Muscle of arm (tissue), 14 donors: ENCODE measurements at places on chromosomes 11 and 22. TPM values are rescaled to one million over a fixed set of nuclear protein-coding genes. Genes with fewer than 3 reads are reported as not detected.

DNA sequence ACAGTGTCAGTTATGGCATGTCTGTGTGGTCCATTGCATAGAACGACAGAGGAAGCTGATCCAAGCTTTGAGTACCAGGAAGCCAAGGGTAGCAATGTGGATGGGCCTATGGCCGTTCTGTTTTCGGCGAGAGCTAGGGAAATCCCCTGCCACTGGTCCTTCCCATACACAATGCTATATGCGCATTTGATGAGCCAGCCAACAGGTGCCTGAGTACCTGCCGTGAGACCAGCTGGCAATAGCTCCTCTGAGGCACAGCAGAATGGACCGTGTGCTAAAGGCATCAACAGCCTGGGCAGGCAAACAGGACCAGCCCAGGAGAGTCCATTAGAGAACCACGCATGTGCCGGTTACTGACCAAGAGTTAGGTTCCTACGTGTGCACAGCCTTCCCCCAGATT lies 753.0 kb downstream of the NTM start:
- DNase-seq: no peak

Gene MSANTD2
- 14.6 TPM for polyA plus RNA-seq

DNA sequence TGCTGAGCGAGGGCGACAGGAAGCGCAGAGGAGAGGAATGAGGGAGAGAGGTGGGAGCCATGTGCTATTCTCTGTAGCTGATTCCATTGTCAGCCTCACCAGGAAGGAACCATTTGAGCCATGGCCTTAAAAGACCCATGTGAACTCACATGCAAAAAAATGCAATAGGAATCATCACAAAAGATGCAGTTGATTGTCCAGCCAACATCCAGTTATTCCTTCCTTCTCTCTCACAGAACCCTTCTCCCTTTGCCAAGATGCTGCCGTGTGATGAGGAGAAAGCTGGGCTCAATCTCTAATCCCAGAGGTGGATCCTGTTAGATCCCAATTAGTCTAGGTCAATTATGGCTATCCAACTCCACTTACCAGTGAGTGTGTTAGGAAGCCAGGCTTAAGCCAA lies 58.2 kb upstream of the RRAS2 start:
- no peak for DNase-seq

Gene SLC29A2
- 36.8 TPM for polyA plus RNA-seq

- DNase-seq: no peak
These were observed 31.4 kb upstream of the CLDN5 start for GRCh38 chr22:19555651-19556050.

- DNase-seq: no peak
These were observed at the start of gene GRK2 for GRCh38 chr11:67266449-67267187. GRK2 (plus strand) TSS chr11:67266473; CDS start chr11:67266700, 227 bp downstream.

Gene THRSP
- polyA plus RNA-seq: 0.14 TPM

DNA sequence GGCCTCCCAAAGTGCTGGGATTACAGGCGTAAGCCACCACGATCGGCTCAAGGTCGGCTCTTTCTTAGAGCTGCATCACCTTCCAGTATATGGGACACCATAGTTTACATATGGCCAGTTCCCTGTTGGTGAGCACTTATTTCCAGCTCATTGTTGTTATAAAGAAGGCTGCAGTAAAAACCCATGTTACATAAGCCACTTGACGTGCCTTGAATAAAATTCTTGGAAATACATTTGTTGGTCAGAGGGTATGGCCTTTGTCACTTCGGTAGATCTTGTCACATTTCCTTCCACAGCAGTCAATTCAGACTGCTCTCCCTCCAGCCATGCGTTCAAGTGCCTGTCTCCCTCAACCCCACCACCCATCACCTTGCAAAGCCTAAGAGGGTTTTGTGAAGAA lies 92.9 kb downstream of the PRR5L start:
- no peak for DNase-seq

Gene DAGLA
- polyA plus RNA-seq: 4.2 TPM

Gene CHKA
- 13.8 TPM for polyA plus RNA-seq

Gene CDC42EP1
- polyA plus RNA-seq: 48.5 TPM

- DNase-seq: no peak
These were observed 105.3 kb upstream of the HSD17B12 start for GRCh38 chr11:43574949-43575912.

DNA sequence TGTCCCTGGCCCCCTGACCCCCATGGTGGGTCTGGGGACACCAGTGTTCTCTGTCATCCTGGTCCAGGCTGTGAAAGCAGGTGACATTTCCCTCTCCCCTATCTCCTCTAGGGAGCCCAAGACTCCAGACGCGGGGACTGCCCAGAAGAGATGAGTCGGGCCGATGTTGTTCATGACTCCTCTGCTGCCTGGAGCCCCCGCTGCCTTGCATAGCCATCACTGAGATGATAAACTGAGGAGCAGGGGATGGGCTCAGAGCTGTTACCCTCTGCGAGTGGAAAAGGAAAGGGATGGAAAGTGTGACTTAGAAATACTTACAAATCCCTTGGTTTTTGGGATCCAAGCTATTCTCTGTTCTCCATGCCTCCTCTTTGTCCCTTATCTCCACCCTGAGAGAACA lies 209.6 kb downstream of the DSCAML1 start:
- no peak for DNase-seq

GRCh38 chr11:30758012-30758411 lies 171.9 kb upstream of the MPPED2 start:
- no peak for DNase-seq

DNA sequence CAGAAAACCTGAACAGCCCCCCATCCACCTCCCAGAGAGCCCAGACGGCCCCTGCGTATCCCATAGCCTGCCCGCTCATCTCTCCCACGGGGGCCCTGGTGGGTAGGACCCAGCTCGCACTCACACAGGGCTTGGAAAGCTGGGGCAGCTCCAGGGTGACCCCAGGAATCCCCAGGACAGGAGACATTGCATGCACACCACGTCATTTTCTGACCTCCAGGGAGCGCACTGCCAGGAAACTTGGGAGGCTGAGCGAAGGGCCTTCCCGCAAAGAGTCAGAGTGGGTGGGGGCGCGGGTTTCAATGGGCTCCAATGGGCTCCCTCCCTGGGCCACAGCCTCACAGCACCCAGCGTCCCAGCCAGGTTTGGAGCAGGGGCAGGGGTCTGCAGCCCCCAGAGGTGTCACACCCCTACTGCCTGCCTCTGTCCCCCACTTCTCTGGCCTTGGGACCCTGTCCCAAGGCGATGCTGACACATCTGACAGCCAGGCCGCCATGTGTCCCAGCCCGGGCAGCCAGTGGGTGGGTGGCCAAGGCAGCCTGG lies 8.2 kb upstream of the SYT8 start:
- no peak for DNase-seq

Gene BARX2
- 1.5 TPM for polyA plus RNA-seq
